ENCODE measurements at places on chromosomes 1 and 21. TPM values are rescaled to one million over a fixed set of nuclear protein-coding genes. Genes with fewer than 3 reads are reported as not detected.

Gene FOXO6
- total RNA-seq = 1.7 TPM

Gene CFHR2
- total RNA-seq = not detected

Gene CD48
- total RNA-seq = 1.1 TPM

Gene OR2W3
- 0.29 TPM for total RNA-seq

Gene CBR3
- not detected for total RNA-seq

Gene LAMB3
- 1.2 TPM for total RNA-seq

Gene BEND5
- total RNA-seq = 5.9 TPM

GRCh38 chr21:32733356-32733755 is 5.5 kb upstream of the SYNJ1 start:
- H3K27ac ChIP-seq = no peak overlapping the region
- H3K36me3 ChIP-seq = peaks cover 54% of the 10 kb centered on the region
- no peak overlapping the region for H3K4me3 ChIP-seq

DNA sequence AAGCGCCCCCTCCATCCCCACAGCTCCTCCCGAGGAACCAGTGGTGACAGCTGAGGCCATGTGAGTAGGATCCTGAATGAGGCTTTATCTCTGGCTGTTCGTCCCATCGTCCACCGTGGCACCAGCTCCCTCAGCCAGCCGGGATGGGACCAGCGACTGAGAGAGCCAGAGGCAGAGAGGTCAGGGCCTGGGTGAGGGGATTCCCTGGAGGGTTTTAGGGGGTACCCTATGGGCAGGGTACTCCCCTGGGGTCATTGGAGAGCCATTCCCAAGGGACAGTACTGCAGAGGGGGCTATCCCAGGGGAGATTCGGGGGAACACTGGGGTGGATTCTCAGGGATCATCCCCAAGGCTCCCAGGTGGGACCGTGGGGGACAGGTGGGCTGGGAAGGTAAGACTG is 2.4 kb downstream of the TMEM125 start:
- no peak overlapping the region for H3K4me3 ChIP-seq
- DNase-seq = peak; percentile 26
- no peaks in the 10 kb centered on the region for H3K36me3 ChIP-seq
- H3K27me3 ChIP-seq = no peaks in the 10 kb centered on the region
- H3K4me1 ChIP-seq = no peaks in the 10 kb centered on the region
- H3K27ac ChIP-seq = no peak overlapping the region

DNA sequence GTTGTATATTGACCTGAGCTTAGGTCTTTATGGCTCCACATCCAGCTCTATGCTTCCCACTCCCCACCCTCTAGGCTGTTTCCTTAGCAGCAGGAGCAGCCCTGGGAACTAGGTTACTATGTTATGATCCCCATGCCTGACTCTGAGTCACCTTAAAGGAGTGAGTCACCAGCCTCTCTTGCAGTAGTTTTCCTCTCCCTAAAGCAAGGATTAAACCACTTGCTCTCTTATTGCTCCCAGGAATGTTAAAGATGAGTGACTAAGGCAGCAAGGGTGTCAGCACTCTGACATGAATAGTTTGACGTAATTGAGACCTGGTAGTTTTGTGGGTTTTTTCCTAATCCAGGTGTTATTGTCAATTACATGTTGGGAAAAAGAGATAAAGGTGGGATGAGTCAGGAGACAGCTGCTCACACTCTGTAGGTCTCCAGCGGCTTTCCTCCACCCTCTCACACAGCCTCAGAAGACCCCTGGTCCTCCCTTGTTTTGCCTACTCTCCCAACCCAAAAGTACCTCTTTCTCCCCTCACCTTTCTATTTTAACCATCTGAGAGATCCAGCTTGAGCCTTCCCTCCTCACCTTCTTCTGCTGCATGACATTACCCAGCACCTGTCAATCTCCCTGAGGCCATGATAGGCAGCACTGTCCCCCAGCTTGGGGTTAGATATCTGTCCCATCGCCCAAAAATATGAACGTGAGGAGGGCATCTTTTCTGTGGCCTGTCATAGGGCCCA is 369.1 kb upstream of the VAMP3 start:
- H3K4me3 ChIP-seq = no peak overlapping the region
- DNase-seq = peak; percentile 80
- no peaks in the 10 kb centered on the region for H3K4me1 ChIP-seq
- no peaks in the 10 kb centered on the region for H3K27me3 ChIP-seq

DNA sequence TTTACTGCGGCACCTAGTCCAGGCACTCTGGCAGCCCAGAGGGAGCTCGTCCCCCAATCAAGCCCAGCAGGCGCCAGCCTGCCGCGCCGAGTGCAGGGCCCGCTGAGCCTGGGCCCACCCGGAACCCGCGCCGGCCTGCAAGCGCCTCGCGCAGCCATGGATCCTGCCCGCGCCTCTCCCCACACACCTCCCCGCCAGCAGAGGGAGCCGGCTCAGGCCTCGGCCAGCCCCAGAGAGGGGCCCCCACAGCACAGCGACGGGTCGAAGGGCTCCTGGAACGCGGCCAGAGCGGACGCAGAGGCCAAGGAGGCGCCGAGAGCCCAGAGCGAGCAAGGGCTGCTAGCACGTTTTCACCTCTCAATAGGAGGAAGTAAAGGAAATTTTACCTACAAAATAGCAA is 767.0 kb downstream of the MRPL39 start:
- H3K4me1 ChIP-seq = no peaks in the 10 kb centered on the region
- peak; percentile 78 for DNase-seq
- H3K27ac ChIP-seq = no peak overlapping the region
- H3K27me3 ChIP-seq = no peaks in the 10 kb centered on the region
- no peak overlapping the region for H3K4me3 ChIP-seq

- no peaks in the 10 kb centered on the region for H3K36me3 ChIP-seq
- no peak overlapping the region for H3K27ac ChIP-seq
- H3K4me3 ChIP-seq = no peak overlapping the region
Observed at GRCh38 chr21:25790122-25790877, 55.5 kb downstream of the GABPA start.

- no peak within 1 kb of the TSS for H3K27ac ChIP-seq
- no peaks in the 10 kb centered on the region for H3K4me1 ChIP-seq
- H3K36me3 ChIP-seq = no peaks in the 10 kb centered on the region
- DNase-seq = peak; percentile 93
- no peak within 1 kb of the TSS for H3K4me3 ChIP-seq
Observed at GRCh38 chr1:1173793-1174415, at the start of gene TTLL10. TTLL10 (plus strand) TSS chr1:1173880; CDS start chr1:1179216, 5,336 bp downstream.

Data from endodermal cell (in vitro differentiated cells).